Globus pallidus (tissue), 1 donor: ENCODE measurements at places on chromosomes 5 and 9.

- no peak for DNase-seq
These were observed 30.4 kb downstream of the JADE2 start for GRCh38 chr5:134555890-134556311.

DNA sequence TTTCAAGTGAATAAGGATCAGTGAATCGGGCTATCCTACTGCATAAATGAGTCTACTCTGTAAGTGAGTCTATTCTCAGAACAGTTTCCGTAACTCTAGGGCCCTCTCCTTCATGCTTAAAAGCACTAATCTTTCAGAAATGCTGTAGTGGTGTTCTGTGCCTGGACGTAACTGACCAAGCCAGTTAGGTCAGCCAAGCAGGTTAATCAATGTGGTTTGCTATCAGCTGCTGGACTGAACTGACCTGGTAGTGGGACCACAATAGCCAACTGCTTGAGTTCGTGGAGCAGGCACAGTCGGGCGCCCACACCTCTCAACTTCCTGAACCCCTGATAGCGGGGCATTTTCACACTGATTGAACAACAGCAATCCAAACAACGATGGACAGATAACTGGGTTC is 6.8 kb downstream of the SLC1A3 start:
- no peak for DNase-seq

DNA sequence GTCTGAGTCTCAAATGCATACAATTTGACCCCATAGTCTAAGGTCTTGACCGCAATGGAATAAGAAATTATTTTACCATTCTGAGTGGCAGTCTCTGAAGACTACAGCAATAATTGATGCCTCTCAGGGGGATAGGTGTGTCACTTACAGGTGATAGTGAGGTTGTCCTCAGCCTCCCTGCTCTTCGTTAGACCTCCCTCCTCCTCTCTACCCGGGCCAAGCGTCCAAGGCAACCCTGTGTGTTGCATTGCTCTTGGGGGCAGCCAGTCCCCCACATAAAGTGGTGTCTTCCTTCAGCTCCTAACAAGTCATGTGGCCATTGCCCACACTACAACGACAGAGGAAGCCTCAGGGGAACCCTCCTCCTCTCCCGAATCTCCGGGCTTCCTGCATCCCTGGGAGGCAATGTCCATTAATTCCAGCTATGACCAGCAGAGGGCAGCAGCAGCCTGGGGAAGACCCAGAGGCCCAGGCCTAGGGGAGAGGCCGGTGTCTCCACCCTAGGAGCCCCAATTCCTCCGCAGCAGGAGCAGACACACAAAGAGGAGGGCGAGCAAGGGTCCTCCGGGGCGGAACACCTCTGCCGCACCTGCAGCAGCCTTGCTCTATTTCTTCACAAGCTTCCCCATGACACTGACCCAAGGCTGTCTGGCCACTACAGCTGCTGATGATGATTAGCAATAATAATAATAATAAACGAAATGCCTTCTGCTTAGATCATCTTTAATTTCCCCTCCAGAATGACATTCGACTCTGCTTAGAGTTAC is 134.8 kb downstream of the KCNIP1 start:
- no peak for DNase-seq

- no peak for DNase-seq
These were observed 86.0 kb downstream of the ANKRD33B start for GRCh38 chr5:10649666-10650380.

DNA sequence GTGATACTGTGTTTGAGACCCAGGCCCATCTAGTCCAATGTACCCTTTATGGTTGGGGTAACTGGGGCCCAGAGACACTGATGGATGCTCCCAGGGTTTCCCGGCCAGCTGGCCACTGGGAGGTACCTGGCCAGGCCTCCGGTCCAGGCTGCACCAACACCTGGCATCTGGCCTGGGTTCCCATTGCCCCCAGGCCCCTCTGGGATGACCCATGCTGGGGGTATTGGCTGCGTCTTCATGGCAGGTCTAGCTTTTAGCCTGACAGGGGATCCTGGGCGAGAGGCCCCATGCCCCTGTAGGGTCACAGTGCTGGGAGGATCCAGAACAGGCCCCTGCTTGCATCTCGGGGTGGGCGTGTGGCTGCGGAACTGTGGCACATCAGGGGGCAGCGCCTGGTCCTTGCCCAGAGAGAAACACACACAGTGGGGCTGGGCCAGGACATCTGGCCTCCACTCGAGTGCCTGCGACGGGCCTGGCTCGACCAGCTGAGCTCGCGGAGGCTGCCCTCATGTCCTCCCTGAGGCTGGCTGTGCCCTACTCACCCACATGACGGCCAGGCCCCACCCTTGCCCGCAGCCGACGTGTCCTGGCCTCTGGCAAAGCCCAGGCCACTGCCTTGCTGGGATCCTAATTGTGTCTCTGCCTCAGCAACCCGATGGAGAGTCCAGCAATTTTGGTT is 21.5 kb upstream of the COL5A1 start:
- DNase-seq = no peak

- DNase-seq = no peak
These were observed 77.8 kb downstream of the GCNT4 start for GRCh38 chr5:74974451-74975091.
